Kidney epithelial cell (primary cell): ENCODE measurements at places on chromosomes 11 and 22. TPM values are rescaled to one million over a fixed set of nuclear protein-coding genes. Genes with fewer than 3 reads are reported as not detected.

GRCh38 chr11:36985562-36985961 is 387.5 kb upstream of the RAG2 start:
- DNase-seq, result no peak

DNA sequence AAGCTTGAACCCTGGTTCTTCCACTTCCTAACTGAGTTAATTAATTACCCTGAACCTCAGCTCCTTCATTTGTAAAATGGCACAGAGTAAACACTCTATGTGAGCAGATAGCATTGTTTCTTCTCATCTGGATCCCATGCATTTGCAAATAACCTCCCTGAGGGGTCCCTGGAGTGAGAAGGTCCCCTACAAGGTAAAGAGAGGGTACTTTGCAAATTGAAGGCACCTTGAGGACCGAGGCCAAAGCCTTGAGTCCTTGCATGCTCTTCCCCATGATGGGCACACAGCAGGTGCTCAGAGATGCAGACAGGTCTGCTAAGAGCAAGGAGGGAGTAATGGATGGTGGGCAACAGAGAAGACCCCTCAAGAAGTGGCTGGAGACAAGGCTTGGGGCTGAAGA is 33.2 kb downstream of the OTOG start:
- DNase-seq, result no peak

Gene DERL3
- 0.54 and 2.3 TPM in 2 replicates for total RNA-seq

Gene PLET1
- not detected in 2 replicates for total RNA-seq

Gene CD3D
- total RNA-seq, result not detected in 2 replicates

Gene SNU13
- 198 and 201 TPM in 2 replicates for total RNA-seq

Gene SHISA8
- not detected in 2 replicates for total RNA-seq
